ENCODE measurements at places on chromosomes 13 and 19.

DNA sequence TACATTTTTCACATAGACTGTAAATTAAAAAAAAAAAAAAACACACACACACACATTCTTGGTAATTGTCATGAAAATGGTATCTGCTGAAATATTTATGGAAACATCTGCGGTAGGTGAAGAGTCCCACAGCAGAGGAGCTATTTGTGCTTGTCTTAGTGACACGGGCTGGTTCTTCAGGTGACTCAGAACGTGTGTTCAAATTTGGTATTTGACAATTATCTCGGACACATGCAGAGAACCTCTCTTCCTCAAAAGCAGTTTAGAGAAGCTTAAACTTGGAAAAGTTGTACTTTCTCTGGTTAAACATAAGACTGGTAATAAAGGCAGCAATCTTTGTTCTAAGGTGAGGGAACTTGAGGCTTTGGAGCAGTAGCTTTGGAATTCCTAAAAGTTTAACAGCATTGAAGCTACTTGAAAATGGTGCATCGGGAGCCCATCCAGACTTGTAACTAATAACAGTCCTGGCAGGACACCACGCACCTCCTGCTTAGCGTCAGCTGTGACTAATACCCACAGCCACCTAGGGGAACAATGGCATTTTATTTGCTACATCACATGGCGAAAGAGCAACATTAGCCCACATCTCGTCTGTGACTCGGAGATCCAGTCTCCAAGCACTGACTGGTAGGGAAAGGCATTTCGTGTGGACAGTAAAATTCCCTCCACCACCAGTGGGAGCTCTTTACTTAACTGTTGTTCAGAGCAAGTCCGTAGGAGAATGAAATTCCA is 1505.1 kb upstream of the SLC10A2 start:
- DNase-seq = no peak

- DNase-seq = no peak
Measured at GRCh38 chr19:7540761-7541474, 5.4 kb downstream of the PNPLA6 start.

DNA sequence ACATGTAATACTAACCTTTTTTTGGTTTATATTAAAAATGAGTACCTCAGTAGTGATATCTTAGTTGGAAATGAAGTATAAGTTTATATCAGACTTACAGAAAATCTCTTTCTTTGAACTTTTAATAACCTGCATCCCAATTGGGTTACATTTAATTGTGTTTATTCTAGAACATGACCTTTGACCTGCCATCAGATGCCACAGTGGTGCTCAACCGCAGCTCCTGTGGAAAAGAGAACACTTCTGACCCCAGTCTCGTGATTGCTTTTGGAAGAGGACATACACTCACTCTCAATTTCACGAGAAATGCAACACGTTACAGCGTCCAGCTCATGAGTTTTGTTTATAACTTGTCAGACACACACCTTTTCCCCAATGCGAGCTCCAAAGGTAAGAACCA is 12.4 kb downstream of the LAMP1 start:
- DNase-seq = no peak

DNA sequence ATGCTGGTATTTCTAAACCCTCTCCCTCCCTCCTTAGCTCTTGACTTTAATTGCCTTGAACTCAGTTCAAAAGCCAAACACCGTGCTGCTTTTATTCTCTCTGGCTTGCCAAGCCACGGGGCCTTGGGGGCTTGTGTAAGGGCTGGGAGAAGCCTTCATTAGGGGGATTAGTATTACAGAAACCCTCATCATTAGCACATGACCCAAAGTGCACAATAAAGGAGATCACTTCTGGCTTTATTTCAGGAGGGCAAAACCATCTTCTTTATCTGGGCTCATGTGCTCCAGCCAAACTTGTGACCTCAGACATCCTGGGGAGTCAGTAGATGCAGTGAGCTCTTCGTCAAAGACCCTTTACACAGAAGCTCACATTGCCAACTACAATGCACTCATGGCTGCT is at the start of gene DCT:
Gene DCT, minus strand, starts transcription at position 67 of the 400 bp plus-strand sequence. CDS start 427 bp downstream, outside the sequence.
- DNase-seq = no peak

DNA sequence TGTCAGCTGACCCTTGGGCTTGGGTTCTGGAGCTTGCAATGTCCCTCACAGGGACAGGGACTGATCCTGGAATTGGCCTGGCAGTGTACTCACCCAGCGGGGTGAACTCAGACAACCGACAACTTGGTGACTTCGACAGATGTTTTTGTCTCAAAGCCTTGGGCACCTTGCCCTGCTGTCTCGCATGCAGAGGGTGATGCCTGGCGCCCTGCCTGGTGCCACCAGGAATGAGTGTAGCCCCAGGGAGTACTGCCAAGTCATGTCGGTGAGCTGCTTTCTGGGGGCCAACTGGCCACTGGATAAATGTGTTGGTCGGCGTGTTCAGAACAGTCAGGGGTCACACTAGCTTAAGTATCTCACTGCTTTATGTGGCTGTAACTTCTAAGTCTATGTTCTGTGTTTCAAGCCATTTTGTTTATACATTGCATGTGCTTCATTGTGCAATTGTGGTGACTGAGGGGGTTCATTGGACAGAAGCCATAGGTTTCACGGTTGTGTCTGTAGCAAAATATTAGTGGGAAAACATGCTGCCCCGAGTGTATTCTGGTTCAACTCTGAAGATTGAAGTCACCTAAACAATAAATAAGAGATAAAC is 96.3 kb upstream of the TNFSF11 start:
- DNase-seq = no peak

DNA sequence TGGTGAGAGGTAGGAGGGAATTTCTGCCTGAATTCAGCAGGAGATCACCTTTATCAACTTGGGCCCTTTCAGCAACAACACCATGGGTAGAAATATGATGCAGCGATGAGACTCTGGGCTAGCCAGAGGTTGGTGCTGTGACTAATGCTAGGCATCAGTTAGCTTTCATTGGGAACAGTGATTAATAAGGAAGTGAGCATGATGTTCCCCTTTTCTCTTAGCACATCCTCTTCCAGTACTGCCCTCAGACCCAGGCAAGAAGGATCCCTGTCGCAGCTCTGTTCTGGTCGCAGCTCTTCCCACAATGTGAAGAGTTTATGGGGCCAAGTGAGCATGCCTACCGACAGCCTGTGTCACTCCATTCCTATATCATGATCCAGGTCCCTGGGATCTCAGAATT is 100.5 kb downstream of the FLT1 start:
- no peak for DNase-seq

DNA sequence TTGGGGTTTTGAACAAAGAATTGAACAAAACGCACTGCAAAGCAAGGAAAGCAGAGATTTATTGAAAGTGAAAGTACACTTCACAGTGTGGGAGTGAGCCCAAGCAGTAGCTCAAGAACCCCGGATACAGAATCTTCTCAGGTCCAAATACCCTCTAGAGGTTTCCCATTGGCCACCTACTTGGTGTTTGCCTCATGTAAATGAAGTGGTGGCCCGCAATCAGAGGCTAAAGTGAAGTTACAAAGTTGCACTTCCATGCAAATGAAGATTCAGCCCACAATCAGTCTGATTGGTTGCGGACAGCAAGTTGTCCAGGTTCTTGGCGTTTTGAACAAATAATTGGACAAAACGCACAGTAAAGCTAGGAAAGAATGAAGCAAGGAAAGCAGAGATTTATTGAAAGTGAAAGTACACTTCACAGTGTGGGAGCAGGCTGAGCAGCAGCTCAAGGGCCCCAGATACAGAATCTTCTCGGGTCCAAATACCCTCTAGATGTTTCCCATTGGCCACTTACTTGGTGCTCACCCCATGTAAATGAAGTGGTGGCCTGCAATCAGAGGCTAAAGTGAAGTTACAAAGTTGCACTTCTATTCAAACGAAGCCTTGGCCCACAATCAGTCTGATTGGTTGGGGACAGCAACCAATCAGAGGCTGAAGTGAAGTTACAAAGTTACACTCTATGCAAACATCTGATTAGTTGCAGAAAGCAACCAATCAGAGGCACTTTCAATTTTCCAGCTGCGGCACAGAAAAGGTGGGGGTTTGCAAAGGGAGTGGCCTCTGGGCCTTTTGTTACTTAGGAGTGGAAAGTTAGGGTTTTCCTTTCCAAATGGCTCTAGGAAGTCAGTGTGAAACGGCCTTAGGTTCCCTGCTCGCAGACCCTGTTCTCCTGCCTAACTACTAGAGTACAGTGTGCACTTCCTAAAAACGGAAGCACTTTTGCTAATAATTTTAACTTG is 4.8 kb upstream of the TM9SF2 start:
- no peak for DNase-seq

GRCh38 chr13:42607546-42607945 is 33.6 kb downstream of the TNFSF11 start:
- DNase-seq = no peak

- DNase-seq = peak; percentile 22
Measured at GRCh38 chr13:31909864-31910551, 121.6 kb upstream of the FRY start.

GRCh38 chr13:44951184-44951583 is 38.1 kb downstream of the NUFIP1 start:
- DNase-seq = no peak

GRCh38 chr13:110921695-110922094 is 6.8 kb upstream of the ANKRD10 start:
- no peak for DNase-seq

GRCh38 chr13:45950386-45951000 is 98.9 kb upstream of the SIAH3 start:
- DNase-seq = no peak

GRCh38 chr19:27966390-27966816 is 1246.5 kb downstream of the UQCRFS1 start:
- DNase-seq = no peak

DNA sequence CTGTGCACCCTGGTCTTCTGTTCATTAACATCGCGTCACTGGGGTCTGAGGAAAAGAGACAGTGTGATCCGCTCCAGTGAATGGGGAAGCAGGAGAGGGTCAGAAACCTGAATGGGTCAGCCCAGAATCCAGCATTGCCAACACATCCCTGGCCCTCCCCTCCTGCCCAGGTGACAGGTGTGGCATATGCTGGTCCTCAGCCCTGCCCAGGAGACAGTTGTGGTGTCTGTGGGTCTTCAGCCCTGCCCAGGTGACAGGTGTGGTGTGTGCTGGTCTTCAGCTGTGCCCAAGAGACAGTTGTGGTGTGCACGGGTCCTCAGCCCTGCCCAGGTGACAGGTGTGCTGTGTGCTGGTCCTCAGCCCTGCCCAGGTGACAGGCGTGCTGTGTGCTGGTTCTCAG is 8.0 kb downstream of the TFDP1 start:
- DNase-seq = no peak

DNA sequence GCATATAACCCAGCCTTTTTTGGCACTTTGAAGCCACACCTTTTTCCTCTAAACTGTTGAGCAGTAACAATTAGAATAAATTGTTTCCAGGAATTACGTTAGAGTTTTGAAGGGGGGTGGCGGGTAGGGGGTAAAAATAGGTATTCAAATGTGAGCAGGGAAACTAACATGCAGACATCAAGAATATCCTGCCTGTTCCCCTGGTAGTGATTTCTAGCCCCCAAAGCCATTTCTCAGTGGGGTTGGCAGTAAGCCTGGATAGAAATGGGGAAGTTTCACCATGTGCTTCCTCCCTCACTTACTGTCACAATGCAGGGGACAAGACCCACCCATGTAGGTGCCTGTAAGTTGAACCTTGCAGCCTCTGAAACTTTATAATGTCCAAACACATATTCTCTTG is 3.8 kb downstream of the DOCK9 start:
- DNase-seq = no peak

DNA sequence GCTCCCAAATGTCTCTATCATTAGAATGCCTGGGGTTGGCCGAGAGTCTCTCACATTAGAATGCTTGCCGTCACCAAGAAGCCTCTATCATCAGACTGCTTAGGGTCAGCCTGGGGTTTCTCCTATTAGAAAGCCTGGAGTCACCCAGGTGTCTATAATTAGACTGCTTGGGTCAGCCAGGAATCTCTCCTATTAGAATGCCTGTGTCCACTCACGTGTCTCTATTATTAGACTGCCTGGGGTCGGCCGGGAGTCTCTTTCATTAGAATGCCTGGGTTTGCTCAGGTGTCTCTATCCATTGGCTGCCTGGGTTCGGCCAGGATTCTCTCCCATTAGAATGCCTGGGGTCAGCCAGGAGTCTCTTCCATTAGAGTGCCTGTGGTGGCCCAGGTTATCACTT is 1453.1 kb downstream of the UQCRFS1 start:
- no peak for DNase-seq

GRCh38 chr19:36449059-36449670 is 30.7 kb upstream of the ZFP82 start:
- no peak for DNase-seq

- no peak for DNase-seq
Measured at GRCh38 chr13:97015661-97016350, 21.5 kb upstream of the OXGR1 start.

DNA sequence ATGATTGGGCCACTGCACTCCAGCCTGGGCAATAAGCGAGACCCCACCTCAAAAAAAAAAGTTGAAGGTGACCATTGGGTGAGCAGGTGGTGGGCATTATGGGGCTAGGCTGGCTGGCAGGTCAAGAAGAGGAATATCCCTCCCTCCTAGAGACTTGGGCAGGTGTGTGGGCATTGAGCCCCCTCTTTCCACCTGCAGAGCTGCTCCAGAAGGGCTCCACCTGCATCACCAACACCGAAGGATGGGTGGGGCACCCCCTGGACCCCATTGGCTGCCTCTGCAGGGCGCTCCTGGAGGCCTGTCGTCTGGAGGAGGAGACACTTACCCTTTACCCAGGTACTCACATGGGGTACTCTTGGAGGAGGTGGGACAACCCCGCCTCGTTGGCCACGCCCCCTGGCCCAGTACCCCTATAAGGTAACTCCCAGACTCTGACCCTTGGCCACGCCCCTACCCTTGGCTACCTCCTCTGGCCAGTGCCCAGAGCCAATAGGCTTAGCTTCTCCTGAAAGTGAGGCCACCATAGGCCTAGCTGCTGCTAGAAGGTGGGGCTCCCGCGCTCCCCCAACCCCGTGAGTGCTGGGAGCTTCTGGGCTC is 21.9 kb downstream of the ZSWIM4 start:
- no peak for DNase-seq

GRCh38 chr13:21517576-21517975 is 58.5 kb upstream of the ZDHHC20 start:
- DNase-seq = no peak

GRCh38 chr13:44207476-44207875 is 166.1 kb upstream of the SERP2 start:
- DNase-seq = no peak

GRCh38 chr13:64740493-64740892 is 2489.6 kb downstream of the PCDH9 start:
- no peak for DNase-seq

DNA sequence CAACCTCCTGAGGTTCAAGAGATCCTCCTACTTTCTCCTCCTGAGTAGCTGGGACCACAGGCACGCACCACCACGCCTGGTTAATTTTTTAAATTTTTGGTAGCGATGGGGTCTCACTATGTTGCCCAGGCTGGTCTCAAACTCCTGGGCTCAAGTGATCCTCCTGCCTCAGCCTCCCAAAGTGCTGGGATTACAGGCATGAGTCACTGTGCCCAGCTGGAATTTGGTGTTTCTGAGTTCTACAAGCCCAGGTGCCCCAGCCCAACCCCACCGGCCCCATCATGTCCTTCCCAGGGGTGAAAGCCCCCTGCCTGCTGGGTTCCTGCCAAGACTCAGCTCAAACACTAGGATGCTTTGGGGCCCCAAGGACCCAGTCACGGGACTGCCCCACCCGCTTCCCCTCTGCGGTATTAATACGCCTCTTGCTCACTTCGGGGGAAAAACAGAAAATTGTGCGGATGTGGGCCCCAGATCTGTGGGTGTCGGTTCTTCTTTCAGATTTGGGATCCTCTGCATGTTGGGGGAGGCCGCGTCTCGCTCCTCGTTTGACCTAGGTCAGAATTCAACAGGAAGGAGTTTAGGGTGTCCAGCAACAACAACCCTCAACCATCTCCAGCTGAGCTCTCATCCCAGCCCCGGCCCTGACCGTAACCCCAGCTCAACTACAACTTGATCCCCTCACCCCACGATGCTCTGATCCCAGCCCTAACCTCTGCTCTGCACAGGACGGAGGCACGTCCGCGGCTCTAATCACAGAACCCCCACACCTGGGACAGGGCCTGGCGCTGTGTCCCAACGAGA is 3.7 kb upstream of the FCER2 start:
- DNase-seq = peak; percentile 56

All from stimulated activated CD4-positive, alpha-beta T cell treated with anti-CD3 and anti-CD28 coated beads, Interleukin-1b, Interleukin-23, amount 100 ng/mL, for 1 hour (primary cell).